Activated effector memory CD4-positive, alpha-beta T cell treated with Interleukin-2 at 50 U/mL for 16 hours (primary cell): ENCODE measurements at places on chromosomes 11 and 22.

DNA sequence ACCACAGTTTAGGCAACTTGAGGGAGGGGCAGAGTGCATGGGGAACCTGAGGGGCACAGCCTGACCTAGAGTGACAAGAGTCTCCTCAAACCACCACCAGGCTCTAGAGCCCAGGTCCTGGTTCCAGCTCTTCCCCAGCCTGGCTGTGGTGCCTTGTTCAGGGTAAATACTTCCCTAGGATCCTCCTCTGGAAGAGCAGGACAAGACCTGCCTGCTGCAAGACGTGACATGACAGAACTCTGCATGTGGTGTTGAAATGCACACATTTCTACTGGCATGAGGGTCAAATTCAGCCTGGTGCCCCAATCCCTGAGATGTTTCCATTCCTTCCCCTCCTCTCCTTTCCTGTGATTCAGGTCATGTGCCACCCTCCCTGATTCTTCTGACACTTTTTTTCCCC is 3.3 kb downstream of the SEC14L2 start:
- no peak for DNase-seq

DNA sequence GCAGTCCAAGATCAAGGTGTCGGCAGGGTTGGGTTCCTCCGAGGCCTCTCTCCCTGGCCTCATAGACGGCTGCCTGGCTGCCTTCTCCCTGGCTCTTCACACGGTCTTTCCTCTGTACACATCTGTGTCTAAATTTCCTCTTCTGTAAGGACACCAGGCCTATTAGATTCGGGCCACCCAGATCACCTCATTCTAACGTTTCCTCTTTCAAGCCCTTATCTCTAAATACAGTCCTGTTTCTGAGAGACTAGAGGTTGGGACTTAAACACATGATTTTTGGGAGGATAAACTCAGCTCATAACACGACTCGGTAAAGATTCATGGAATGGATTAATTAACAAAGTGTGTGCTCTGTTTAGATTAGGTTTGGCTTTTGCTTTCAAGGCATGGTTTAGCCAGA is 136.0 kb upstream of the SORL1-AS1 start:
- no peak for DNase-seq

DNA sequence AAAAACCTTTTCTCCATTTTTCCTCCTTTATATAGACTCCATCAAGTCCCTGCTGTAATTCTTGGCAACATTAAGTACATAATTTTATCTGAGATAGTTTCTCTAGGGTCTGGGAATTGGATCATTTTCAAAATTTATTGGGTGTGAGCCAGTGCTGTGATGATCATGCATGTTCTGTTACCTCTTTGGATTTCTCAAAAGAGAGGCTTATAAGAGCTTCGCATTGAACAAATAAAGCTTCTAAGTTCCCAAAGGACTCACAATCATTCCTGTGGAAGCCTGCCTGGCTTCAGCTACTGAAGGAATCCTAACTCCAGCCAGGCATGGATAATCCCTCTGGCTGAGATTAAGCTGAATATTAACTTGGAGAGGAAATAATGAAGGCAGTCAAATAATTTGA is 208.5 kb downstream of the RAB38 start:
- DNase-seq, result no peak

- no peak for DNase-seq
Measured at GRCh38 chr11:44675906-44676305, 50.9 kb upstream of the TSPAN18 start.

DNA sequence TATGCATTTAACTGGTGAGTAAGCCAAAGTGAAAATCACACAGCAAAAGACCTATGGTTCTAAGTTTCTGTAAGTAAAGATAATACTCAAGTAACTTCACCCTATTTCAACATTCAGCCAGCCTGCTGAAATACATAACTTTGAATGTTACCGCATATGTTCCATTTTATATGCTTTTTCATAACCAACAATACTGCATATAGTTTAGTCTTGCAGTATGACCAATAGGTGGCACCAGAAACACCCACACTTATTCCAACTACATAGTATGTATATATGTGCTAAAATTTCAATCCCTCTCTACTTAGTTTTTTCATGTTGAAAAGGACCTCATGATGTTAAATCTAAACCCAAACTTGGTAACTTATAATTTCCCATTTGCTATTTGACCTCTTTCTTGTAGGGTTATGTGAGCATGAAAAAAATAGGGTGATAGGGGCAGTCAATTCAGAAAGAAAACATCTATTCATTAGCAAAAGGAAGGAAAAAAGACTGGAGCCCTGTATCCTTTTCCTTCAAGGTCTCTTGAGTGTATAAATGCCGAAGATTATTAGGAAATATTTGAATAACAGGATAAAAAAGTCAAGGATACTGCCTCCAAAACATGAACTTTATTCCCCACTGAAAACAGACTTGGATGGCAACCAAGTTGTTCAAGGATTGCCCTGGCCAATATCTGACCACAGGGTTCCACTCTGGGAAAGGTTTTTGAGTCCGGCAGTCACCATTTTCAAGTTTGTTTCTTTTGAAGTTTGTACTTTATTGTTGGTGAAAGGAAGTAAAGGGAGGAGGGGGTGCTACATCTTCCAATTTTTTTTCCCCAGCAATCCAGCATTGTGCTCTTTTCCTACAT is 23.8 kb upstream of the FZD4 start:
- no peak for DNase-seq

GRCh38 chr11:3700910-3701309 is 29.7 kb upstream of the CHRNA10 start:
- no peak for DNase-seq

DNA sequence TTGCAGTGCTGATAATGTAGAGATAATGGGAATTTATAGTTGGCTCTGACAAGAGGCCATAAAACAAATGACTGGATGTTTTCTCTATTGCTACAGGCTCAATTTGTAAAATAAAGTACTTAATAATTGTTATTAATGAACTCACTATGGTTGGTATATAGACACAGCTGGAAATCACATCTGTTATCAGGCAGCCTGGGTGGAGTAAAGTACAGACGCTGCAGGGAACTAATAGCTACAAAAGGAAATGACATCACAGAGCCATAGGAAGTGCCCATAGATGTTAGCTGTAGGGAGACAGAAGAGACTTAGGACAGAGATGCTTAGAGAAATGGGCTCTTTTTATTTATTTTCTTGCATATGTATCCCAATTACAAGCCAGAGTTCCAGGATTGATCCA is 81.0 kb upstream of the SNX19 start:
- no peak for DNase-seq
